ENCODE measurements at places on chromosomes 12 and 14. TPM values are rescaled to one million over a fixed set of nuclear protein-coding genes. Genes with fewer than 3 reads are reported as not detected.

Gene TMEM132C
- 0.25 TPM for total RNA-seq

Gene NFE2
- 93.7 TPM for total RNA-seq

Gene MYF5
- total RNA-seq: not detected

Gene ACVRL1
- 92.3 TPM for total RNA-seq

DNA sequence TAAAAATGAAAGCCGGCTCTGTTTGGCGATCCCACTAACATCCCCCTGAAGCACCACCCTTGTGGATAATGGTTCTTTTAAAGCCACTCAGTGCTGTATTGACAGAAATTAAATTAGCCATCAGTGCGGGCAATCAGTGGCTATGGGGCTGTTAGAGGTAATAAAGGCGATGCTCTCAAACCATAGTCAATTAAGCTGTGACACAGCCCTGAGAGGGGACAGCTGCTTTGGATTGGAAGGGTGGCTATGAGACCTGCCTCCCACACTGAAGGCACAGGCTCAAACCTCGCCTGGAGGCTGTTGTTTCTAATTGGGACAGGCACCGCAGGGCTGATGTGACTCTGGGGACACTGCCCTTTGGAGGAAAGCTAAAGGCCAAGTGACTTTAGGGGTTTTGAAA, 562.2 kb downstream of the VRK1 start:
- no peak overlapping the region for H3K4me3 ChIP-seq
- no peaks in the 10 kb centered on the region for H3K27me3 ChIP-seq
- no peaks in the 10 kb centered on the region for H3K4me1 ChIP-seq
- no peak for DNase-seq

DNA sequence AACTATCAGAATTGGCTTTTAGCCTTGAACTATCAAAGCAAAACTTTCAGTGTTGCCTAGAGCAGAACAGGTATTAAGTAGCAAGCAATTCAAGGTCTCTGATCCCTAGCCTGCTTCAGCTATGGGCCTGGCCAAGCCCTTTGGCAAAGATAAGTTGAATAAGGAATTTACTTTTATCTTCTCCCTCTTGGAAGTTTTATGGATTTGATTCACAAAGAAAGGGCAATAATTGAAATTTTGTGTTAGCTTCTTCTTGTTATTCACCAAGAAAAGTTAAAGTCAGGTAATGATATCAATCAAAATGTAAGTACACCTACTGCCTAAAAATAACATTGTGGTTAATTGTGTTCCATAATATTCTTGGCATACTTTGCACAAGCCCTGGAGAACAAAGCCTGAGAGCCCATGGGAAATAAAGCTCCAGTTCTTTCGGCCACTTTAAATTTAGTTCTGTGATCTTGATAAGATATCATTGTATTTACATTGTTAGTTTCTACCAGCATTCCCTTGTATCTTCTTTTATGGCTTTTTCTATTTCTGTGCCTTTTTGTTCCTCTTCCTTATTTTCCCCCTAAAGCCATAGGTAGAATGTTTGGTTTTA, 158.0 kb downstream of the RAD51B start:
- no peak overlapping the region for H3K27ac ChIP-seq
- DNase-seq: no peak
- no peaks in the 10 kb centered on the region for H3K4me1 ChIP-seq
- H3K27me3 ChIP-seq: no peaks in the 10 kb centered on the region
- H3K36me3 ChIP-seq: no peaks in the 10 kb centered on the region
- H3K4me3 ChIP-seq: no peak overlapping the region

DNA sequence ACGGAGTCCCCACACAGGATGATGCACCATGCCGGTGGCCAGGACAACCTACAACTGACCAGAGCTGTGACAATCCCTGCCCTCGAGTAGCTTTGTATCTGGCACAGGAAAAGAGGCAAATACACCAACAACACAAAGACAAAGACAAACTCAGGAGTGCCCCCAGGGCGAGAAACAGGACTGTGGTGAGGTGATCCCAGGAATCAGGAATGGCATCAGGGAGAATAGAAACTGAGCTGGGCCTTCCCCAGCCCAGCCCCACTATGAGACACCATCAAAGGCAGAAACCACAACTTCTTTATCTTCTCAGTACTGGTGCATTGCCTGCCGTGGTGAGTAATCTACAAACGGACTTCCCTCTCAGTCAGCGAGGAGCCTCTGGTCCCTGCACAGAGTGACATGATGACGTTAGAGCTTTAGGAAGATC, 157.7 kb downstream of the TTC7B start:
- no peaks in the 10 kb centered on the region for H3K36me3 ChIP-seq
- H3K4me1 ChIP-seq: no peaks in the 10 kb centered on the region
- no peak for DNase-seq
- H3K27me3 ChIP-seq: no peaks in the 10 kb centered on the region

GRCh38 chr12:122527478-122527944, 462 bp downstream of the KNTC1 start:
- peak overlapping the region; percentile 74 for H3K4me3 ChIP-seq
- DNase-seq: no peak
- peaks cover 48% of the 10 kb centered on the region for H3K4me1 ChIP-seq
- peak overlapping the region; percentile 99 for H3K27ac ChIP-seq
- H3K36me3 ChIP-seq: no peaks in the 10 kb centered on the region

- no peak for DNase-seq
- no peak overlapping the region for H3K4me3 ChIP-seq
- H3K36me3 ChIP-seq: no peaks in the 10 kb centered on the region
- H3K4me1 ChIP-seq: no peaks in the 10 kb centered on the region
- H3K27me3 ChIP-seq: no peaks in the 10 kb centered on the region
Observed at GRCh38 chr12:46908936-46909635, 83.3 kb upstream of the SLC38A4 start.

DNA sequence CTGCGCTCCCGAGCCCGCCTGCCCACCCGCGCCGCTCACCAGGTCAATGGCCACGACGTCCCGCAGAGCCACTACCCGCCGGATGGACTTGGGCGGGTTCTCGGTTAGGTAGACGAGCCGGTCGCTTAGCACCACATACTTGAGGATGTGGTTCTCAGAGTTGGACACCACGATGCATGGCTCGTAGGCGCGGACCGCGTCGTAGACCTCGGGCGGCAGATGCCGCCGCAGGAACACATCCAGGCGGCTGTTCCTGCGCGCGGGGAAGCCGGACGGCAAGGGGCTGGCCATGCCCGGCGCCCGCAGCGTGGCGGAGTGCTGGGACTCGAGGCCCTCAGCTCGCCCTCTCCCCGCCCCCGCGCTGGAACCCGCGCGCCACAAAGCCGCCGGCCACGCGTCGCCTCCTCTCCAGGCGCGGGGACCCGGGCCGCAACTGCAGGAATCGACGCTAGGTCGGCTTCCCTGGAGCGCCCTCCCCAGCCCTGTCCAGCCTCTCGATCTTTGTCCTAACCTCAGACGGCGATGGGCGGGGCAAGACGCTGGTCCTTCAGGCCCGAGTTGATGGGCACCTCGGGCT, at the start of gene C12orf56:
Gene C12orf56 (minus strand): TSS at position 484 of the 577 bp plus-strand sequence. CDS start 193 bp downstream, at position 291.
- H3K4me1 ChIP-seq: peaks cover 14% of the 10 kb centered on the region
- H3K27ac ChIP-seq: no peak within 1 kb of the TSS
- peak; percentile 77 for DNase-seq

- H3K36me3 ChIP-seq: no peaks in the 10 kb centered on the region
- no peak overlapping the region for H3K4me3 ChIP-seq
- peak overlapping the region; percentile 83 for H3K27ac ChIP-seq
- H3K27me3 ChIP-seq: no peaks in the 10 kb centered on the region
- peaks cover 78% of the 10 kb centered on the region for H3K4me1 ChIP-seq
Observed at GRCh38 chr12:94171595-94171930, 23.2 kb downstream of the PLXNC1 start.

DNA sequence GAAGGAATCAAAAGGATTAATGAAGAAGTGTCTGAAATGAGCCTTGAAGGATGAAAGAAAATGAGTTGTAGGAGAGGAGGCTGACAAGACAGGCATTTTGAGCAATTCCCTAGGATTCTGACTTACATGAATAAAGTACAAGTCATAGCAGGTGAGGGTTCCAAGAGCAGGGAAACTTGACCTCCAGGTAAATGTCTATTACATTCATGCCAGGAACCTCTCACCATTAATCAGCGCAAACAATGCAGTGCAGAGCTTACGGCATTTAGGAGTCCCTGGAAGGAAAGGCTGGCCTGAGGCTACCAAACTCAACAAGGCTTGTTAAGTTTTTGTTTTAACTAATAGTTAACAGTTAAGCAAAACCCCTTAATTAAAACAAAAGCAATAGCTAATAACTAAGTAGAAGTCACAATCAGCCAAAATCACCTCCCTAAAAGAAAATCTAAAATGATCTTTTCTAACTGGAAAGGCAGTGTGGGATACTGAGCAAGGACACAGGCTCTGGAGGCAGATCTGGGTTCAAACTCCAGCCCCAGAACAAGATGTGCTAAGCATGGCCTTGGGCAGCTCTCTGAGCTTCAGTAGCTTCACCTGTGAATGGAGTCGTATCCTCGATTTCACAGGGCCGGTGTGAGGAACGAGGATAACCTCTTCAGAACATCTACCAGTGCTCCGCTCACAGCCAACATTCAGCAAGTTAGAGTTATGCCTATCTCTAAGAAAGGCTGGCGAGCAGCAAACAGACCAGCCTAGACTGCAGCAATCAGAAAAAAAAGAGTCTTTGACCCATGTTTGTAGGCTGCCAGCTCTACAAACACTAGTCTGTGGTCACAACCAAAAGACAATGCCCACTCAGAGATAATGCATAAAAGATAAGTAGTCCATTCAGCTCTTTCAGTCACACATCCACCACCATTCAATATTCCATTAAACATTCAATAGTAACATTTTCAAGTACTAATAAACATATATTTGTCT, 16.9 kb downstream of the PPTC7 start:
- no peaks in the 10 kb centered on the region for H3K36me3 ChIP-seq
- H3K4me1 ChIP-seq: peaks cover 36% of the 10 kb centered on the region
- H3K27ac ChIP-seq: no peak overlapping the region
- no peak overlapping the region for H3K4me3 ChIP-seq
- H3K27me3 ChIP-seq: no peaks in the 10 kb centered on the region
- no peak for DNase-seq
